ENCODE measurements at places on chromosomes 3 and 15. TPM values are rescaled to one million over a fixed set of nuclear protein-coding genes. Genes with fewer than 3 reads are reported as not detected.

- H3K4me3 ChIP-seq = no peak overlapping the region
- no peaks in the 10 kb centered on the region for H3K36me3 ChIP-seq
- H3K4me1 ChIP-seq = no peaks in the 10 kb centered on the region
- no peak for DNase-seq
Measured at GRCh38 chr3:139457066-139457465, 19.2 kb downstream of the RBP2 start.

- no peaks in the 10 kb centered on the region for H3K36me3 ChIP-seq
- no peak overlapping the region for H3K27ac ChIP-seq
- H3K4me1 ChIP-seq = no peaks in the 10 kb centered on the region
- H3K27me3 ChIP-seq = no peaks in the 10 kb centered on the region
- no peak overlapping the region for H3K4me3 ChIP-seq
Measured at GRCh38 chr3:5565026-5565425, 377.5 kb downstream of the EDEM1 start.

DNA sequence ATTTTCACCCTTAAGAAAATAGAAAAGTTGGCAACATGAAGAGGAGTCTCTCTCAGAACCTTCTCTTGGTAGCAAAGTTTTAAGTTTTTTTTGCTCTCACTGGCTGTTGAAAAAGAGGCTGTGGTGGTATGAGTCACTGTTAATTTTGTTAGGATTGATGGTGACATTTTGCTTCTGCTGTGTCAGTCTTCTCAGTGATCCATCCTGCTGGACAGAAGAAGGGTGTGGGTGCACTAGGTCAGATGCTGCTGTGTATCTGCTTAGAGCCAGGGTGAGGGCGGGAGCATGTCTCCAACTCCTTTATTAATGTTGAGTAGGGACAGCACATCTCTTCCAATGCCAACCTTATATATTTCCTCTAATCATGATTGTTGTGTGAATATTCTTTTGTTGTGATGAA, 369.5 kb downstream of the FEZF2 start:
- no peak for DNase-seq
- H3K4me1 ChIP-seq = no peaks in the 10 kb centered on the region
- no peak overlapping the region for H3K4me3 ChIP-seq
- H3K36me3 ChIP-seq = no peaks in the 10 kb centered on the region
- no peak overlapping the region for H3K27ac ChIP-seq

DNA sequence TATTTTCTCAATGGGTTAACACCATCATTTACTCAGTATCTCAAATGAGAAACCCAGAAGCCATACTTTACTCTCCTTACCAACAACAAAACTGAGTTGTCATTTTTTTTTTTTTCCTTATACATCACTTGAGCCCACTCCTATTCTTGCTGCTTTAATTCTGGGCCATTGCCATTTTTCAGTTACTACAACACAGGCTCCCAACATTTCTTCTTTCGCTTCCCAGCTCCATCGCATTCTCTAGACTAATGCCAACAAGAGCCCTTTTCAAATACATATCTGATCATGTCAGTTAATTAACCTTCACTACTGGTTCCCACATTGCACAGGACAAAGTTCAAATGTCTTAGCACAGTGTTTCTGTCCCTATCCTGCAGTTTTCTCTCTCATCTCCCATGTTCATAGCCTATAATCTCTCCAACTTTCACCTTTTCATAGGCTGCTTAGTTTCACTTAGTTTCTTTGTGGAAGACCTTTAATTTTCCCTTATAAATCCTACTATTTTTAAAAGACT, 22.5 kb upstream of the ANXA2 start:
- H3K36me3 ChIP-seq = no peaks in the 10 kb centered on the region
- H3K4me1 ChIP-seq = peaks cover 5% of the 10 kb centered on the region
- no peak for DNase-seq

DNA sequence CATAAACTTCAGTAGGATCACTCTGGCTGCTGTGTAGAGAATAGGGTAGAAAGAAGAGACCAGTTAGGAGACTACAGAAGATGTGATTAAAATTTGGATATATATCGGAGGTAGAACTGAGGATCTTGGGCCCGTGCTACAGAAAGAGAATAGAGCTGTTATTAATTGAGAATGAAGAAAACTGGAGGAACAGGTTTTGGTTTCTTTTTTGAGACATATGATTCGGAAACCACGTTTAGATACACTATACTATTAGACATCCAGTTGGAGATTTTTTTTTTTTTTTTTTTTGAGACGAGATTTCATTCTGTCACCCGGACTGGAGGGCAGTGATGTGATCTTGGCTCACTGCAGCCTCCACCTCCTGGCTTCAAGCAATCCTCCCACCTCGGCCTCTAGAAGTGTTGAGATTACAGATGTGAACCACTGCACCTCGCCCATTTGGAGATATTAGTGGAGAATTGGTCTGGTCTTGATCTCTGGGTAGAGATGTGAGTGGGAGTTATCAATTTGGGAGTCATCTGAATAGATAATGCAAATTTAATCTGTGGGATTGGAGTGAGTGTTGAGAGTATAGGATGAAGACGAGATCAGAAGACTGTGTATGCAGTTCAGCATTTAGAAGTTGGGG, 50.9 kb downstream of the TCF12 start:
- H3K36me3 ChIP-seq = no peaks in the 10 kb centered on the region
- no peak for DNase-seq
- H3K27ac ChIP-seq = no peak overlapping the region
- peaks cover 59% of the 10 kb centered on the region for H3K4me1 ChIP-seq
- H3K4me3 ChIP-seq = no peak overlapping the region

GRCh38 chr3:10768708-10769394, 47.2 kb upstream of the SLC6A11 start:
- H3K4me1 ChIP-seq = no peaks in the 10 kb centered on the region
- no peaks in the 10 kb centered on the region for H3K36me3 ChIP-seq
- H3K27ac ChIP-seq = no peak overlapping the region
- peak; percentile 54 for DNase-seq
- no peak overlapping the region for H3K4me3 ChIP-seq

DNA sequence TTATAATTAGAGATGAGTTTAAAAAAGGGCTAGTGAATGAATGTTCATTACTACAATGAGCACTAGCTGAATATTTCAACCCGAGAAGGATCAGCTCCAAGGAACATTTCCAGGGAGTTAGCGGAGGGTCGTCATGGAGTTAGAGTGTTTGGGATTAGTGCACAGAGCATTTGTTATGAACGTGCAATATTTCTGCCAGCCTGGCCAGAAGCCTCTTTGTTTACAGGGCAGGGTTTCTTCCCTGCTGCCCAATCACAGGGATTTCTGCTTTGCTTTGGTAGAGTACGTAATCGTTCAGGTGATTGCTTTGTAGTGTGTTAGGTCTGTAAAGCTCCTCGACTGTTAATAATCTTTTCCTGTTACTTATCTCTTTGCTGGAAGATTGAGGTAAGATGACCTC, 5.9 kb downstream of the CGNL1 start:
- H3K4me1 ChIP-seq = peaks cover 31% of the 10 kb centered on the region
- no peaks in the 10 kb centered on the region for H3K27me3 ChIP-seq
- no peak for DNase-seq
- no peak overlapping the region for H3K27ac ChIP-seq
- no peak overlapping the region for H3K4me3 ChIP-seq
- no peaks in the 10 kb centered on the region for H3K36me3 ChIP-seq

DNA sequence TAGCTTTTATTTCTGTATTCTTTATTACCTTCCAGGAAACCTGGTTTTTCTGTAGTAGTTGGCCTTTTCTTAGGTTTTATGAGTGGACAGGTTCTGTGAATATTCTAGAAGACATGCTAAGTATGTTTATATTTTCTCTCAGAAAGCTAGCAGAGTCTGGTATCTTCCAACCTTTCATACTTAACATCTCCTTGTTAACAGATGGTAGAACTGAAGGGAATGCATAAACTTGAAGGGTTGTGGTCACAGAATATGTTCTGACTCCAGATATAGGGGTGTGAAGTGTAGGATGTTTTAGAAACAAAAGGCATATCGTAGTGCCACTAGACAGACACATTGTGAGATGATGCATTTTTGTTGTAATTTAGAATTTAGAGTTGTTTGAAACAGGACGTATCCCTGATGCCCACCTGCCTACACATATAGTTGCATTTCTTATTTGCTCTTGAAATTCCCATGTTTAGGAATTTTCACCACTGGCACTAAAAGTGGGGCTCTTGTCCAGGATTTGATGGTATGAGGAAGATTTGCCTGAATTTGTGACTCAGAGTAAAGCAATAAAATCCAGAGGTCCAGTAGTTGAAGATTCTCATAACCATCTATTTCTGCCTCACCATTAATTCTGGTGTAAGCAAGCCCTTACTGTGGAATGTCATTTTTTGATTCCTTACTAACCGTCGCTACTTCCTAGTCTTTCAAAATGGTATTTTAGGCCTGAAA, 274.5 kb downstream of the FEZF2 start:
- no peak overlapping the region for H3K4me3 ChIP-seq
- no peaks in the 10 kb centered on the region for H3K27me3 ChIP-seq
- DNase-seq = no peak

GRCh38 chr15:44659056-44659455, 4.4 kb downstream of the SPG11 start:
- no peak overlapping the region for H3K4me3 ChIP-seq
- no peak for DNase-seq
- no peaks in the 10 kb centered on the region for H3K27me3 ChIP-seq
- no peak overlapping the region for H3K27ac ChIP-seq
- peaks cover 47% of the 10 kb centered on the region for H3K36me3 ChIP-seq

- no peak overlapping the region for H3K27ac ChIP-seq
- no peak for DNase-seq
Measured at GRCh38 chr3:160127308-160127707, 97.9 kb upstream of the C3orf80 start.

DNA sequence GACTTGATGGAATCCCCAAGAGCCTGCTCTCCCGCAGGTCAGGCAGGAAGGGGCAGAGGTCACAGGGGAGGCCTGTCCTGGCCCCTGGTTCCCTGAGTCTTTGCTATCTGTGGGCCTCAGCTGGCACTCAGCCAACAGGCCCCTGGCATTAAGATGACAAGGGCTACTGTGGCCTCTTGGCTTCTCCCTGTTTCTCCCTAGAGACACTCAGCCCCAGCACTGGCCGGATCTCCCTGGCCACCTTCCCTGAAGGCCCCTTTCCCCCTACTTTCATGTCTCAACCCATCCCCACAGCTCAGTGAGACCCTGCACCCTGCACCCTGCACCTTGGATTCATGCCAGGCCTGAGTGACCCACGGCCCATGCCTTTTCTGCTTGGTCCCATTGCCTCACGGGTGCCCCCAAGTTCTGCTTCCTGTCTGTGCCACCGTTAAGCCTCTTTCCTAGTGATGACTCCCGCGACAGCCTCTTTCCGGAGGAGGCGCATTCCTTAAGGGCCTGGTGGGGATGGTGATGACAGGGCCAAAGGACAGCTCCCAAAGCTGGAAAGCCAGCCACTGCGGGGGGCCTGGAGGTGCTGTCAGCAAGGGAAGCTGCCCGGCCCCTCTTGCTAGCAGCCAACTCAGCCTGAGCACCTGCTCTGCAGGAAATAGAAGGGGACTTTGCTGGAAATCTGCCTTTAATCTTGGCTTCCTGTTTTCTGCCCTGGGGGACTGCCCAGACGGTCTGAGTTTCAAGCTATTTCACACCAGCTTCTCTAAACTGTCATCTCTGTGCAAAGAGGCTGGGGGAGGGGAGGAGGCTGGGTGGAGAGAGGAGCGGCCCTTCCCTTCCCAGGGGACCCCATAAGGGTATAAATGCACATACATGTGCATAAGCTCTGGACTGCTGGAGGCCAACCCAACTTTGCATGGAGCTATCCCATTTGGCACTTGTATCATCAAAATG, 4.8 kb upstream of the CSK start:
- H3K27ac ChIP-seq = no peak overlapping the region
- H3K36me3 ChIP-seq = no peaks in the 10 kb centered on the region
- no peak for DNase-seq
- H3K4me1 ChIP-seq = peaks cover 42% of the 10 kb centered on the region
- H3K27me3 ChIP-seq = no peaks in the 10 kb centered on the region

- H3K27me3 ChIP-seq = no peaks in the 10 kb centered on the region
- H3K4me1 ChIP-seq = no peaks in the 10 kb centered on the region
- DNase-seq = no peak
- H3K27ac ChIP-seq = no peak overlapping the region
- H3K36me3 ChIP-seq = no peaks in the 10 kb centered on the region
Measured at GRCh38 chr3:162287600-162287999, 791.0 kb downstream of the OTOL1 start.

DNA sequence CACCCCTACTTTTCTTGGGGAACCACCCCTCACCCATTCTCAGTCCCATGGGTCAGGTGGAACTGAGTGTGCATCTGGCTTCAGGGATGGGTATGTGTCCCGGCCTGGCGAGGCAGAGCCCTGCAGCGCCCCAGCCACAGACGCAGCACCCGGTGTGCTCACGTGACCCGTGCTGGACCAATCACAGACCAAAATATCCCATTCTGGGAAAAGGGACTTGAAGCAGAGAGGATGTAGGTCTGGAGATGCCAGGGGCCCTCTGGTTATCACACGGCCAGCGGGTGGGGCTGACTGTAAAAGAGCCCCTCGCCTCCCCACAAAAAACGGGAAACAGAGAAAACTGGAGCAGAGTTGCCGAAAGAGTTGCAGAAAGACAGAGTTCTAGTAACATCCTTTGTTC, 138.0 kb upstream of the RAD18 start:
- no peak overlapping the region for H3K27ac ChIP-seq
- H3K27me3 ChIP-seq = no peaks in the 10 kb centered on the region
- no peak for DNase-seq
- no peaks in the 10 kb centered on the region for H3K36me3 ChIP-seq
- H3K4me1 ChIP-seq = no peaks in the 10 kb centered on the region

DNA sequence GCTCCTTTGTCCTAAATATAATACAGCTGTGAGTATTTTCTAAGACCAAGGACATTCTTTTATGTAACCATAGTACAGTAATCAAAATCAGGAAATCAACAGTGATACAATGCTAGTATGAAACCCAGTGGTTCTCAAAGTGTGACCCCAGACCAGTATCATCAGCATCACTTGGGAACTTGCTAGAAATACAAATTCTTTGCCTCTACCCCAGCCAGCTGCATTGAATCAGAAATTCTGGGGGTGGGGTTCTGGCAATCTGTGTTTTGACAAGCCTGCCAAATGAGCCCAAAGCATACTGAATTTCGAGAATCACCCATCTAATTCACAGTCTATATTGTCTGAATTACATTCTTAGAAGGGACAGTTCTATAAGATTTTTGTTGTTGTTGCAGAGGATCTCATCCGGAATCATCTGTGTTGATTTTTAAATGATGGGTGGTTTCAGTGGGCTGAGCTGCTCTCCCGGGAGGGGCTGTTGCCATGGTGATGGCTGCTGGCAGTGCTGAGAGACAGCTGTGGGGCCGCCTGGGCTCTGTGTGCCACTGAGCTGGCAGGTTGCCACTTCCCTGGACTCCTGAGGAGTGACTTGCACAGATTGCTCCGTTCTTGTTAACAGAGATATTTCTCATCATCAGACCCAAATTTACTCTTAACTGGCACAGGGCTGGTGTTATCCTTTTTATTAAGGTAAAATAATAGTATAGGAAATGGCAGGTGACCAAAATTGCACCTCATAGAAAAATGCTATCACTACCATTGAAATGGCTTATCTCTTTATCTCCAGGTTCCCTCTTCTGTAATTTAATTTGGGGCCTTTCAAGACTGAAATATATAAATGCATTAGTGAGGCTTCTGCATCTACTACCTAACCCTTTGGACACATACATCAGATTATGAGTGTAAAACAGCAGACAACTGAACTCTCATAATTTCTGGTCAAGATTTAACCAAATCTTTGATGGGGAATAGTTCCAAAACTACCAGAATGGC, 56.5 kb downstream of the NEK11 start:
- no peaks in the 10 kb centered on the region for H3K36me3 ChIP-seq
- H3K27me3 ChIP-seq = no peaks in the 10 kb centered on the region
- no peak overlapping the region for H3K27ac ChIP-seq
- no peak overlapping the region for H3K4me3 ChIP-seq

The CDCP1 gene
- total RNA-seq = 27.5 TPM

The CSPG4 gene
- 23.1 TPM for total RNA-seq

The TRPM1 gene
- total RNA-seq = not detected

The GATA2 gene
- 50.6 TPM for total RNA-seq

The ZBBX gene
- not detected for total RNA-seq

The U2SURP gene
- total RNA-seq = 72.2 TPM

The RGMA gene
- 21.6 TPM for total RNA-seq

The ASB14 gene
- total RNA-seq = not detected

The TRIM42 gene
- total RNA-seq = not detected

All from vagina (tissue), 2 donors.